CD4-positive, CD25-positive, alpha-beta regulatory T cell (primary cell): ENCODE measurements at places on chromosomes 1 and 21.

DNA sequence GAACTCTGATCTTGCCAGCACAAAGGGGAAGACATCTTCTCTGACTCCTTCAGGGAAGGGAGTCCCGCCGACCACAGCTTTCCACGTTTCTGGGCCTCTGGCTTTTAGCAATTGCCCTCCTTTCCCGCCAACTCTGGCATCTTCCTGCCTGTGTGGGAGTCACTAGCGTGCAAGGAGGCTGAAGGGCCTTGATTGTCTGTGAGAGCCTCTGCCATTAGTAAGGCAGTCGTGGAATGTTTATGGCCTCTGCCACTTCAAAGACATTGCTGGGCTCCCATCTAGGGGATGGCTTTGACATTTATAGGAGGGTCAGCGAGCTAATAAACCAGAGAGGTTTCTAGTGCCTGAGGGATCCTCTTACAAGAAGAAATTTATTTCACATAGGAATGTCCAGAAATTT, 14.3 kb upstream of the PROK1 start:
- DNase-seq: no peak

DNA sequence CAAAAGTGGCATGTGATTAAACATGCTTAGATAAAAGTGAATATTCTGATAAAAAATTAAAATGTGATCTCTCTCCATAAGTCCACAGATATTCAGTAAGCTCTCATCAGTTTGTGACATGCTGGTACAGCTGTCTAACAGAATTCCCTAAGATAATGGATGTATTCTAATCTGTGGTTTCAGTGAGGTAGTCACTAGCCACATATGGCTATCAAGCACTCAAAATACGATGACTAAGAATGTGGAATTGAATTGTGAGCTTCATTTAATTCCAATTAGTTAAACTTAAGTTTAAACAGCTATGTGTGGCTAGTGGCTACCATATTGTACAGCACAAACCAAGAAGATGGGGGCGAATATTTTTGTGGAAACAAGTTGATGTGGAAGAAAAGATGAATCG, 4.1 kb upstream of the REG4 start:
- DNase-seq: no peak

GRCh38 chr1:117671781-117672501, 66.1 kb downstream of the TENT5C start:
- no peak for DNase-seq

DNA sequence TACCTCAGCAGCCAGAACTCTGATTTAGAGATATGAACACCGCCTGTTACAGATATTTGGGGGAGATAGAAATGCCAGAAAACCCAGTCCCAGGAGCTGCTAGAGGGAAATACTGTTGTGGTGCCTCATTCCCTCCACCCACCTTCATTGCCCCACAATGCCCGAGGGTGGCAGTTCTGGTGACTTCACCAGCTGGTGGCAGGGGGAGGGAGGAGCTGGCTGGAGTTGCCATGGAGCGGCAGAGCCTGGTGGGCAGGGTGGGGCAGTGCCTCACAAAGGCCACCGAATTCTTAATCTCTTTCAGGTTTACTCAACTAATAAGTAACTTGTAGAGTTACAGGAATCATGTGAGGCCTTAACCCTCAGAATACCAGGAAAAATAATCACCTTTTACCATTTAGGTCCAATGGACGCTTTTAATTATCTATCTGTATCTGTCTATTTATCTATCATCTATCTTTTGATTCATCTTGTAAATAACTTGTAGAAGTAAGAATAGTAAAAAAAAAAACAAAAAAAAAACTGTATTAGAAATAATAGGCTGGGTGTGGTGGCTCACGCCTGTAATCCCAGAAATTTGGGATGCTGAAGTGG, 11.7 kb upstream of the S100A11 start:
- DNase-seq: no peak

GRCh38 chr1:229884765-229885164, 182.3 kb upstream of the GALNT2 start:
- no peak for DNase-seq

DNA sequence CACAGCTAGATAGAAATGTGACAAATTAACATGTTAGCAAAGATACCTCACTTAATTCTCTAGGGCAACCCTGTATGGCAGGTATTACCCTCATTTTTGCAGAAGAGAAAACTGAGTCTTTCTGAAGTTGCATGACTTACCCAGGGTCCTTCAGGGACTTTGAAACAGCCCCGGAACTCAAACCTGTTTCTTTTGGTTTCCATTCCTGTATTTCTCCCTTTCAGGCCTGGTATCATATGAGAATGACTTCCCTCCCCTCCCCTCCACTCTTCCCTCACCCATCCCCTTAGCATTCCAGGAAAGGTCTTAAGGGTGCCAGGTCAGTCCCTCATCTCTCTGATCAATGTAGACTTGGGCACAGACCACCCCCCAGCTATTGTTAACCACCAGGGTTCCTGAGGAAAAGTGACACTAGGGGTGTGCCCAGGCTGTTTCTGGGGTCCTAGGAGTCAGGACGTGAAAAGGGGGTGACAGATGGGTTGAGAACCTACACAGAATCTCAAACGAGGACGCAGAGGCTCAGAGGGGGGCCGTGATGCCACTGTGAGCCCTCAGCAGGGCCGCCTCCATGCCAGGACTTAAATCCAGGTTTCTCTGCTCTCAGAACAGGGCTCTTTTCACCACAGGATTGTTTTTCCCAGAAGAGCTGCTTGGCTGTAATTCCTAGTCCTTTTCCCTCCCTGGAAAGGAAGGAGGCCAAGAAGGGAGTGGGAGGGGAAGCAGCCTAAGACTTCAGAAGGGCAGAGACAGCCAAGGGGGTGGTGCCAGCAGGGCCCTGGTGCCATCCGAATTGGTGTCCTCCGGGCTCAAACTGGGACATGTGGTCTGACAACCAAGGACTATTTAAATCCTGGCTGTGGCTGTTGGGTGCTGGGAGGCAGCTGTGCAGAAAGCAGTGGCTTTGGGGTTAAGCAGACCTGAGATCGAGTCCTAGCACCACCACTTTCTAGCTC, 2.1 kb upstream of the WASF2 start:
- peak; percentile 19 for DNase-seq

DNA sequence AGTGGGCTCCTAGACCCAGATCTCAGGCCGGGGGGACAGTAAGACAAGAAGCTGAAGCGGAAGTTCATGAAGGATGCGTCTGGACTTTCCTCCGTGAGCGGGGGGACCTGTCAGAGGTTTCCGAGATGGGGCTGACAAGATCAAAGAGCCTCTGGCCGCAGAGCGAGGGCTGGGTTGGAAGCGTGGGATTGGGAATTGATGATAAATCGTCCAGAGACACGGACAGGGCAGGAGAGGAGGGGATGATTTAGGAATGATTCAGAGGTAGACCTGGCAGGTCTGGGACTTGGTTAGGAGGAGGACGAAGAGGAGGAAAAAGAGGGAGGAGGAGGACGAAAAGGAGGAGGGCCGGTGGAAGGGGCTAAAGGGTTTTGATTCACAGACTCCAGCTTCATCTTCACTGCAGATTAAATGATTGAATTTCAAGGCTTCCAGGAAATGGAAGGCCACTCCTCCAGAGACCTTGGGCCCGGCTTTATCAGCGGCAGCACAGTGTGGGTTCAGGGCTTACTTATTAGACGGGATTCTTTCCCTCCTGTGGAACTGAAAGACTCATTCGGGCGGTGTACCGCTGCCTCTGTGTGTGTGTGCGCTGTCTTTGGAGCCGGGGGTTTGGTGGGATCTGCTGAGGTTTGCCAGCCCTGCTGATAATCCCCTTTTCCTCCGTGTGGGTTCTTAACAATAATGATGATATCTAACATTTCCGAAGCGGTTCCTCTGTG, 85.7 kb upstream of the SLC45A1 start:
- DNase-seq: no peak

- DNase-seq: no peak
Observed at GRCh38 chr1:203271962-203272632, 33.2 kb upstream of the BTG2 start.

GRCh38 chr1:40397258-40397657, 23.7 kb downstream of the SMAP2 start:
- DNase-seq: no peak

DNA sequence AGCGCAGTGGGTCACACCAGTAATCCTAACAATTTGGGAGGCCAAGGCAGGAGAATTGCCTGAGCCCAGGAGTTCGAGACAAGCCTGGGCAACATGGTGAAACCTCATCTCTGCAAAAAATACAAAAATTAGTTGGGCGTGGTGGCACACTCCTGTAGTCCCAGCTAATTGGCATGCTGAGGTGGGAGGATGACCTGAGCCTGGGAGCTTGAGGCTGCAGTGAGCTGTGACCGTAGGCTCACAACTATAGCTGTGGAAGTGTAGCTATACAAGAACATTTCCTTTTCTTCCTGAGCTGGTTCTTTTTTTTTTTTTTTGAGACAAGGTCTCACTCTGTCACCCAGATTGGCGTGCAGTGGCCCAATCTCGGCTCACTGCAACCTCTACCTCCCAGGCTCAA, 19.1 kb upstream of the ZNF697 start:
- no peak for DNase-seq

- DNase-seq: no peak
Observed at GRCh38 chr1:180241716-180242544, 11.9 kb downstream of the LHX4 start.

DNA sequence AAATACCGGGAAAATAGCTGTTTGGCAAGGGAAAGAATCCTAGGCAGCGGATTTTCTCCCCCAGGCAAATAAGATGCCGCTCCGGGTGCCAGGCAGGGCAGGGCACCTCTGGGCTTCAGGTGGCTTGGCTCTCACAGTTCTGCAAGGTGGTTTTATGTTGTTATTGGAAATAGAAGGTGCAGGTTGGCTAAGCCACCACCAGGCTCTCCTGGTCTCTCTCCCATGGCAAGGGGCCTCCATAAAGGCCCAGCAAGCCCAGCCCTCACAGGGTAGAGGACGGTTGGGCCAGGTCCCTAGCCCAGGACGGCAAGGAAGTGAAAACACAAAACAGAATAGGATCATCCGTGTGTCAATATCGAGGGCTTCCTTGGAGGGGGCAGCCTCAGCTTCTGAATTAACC, 37.6 kb upstream of the GPR153 start:
- DNase-seq: no peak

GRCh38 chr1:107590900-107591622, 373.9 kb downstream of the VAV3 start:
- DNase-seq: no peak

DNA sequence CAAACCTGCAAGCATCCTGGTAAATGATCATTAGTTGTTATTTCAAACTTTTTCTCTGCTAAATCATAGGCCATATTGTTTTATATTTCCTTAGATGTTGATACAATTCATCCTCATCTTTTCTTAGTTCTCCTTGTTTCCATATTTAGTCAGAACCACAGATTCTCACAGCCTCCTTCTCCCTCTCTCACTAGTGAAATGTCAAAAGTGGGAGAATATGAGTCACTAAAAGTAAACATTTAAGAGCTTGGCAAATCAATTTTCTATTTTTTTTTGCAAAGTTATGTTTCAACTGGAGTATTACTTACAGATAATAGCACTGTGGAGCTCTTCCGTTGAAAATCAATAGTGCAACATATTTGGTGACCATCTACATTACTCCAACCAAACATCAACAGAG, 308.8 kb downstream of the COL11A1 start:
- DNase-seq: no peak

DNA sequence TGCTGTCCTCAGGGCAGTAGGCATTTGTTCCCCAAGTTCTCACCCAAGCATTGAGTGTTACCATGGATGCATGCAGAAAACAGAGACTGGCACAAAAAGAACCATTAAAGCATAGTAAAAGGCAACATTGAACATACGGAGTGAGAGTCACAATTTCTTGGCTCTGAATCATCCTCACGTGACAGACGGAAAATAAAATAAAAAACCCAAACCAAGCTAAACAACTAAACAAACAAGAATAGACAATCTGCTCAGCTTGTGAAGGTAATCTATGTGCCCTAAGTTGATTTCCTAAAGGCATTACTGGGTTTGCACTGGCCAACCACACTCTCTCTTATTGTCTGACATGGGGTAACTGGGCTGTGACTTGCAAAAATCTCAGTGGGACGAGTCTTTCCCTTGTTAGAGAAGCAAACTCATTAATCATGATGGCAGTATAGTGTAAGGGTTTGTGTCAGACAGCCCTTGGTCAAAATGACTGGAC, 306.0 kb downstream of the ASTN1 start:
- DNase-seq: no peak

- no peak for DNase-seq
Observed at GRCh38 chr1:26946270-26946669, 14.0 kb downstream of the KDF1 start.
